Astrocyte (in vitro differentiated cells and primary cell): ENCODE measurements at places on chromosomes 2 and 18.
A peak's percentile ranks its signal among the peaks of the same experiment; 100 is the strongest.

DNA sequence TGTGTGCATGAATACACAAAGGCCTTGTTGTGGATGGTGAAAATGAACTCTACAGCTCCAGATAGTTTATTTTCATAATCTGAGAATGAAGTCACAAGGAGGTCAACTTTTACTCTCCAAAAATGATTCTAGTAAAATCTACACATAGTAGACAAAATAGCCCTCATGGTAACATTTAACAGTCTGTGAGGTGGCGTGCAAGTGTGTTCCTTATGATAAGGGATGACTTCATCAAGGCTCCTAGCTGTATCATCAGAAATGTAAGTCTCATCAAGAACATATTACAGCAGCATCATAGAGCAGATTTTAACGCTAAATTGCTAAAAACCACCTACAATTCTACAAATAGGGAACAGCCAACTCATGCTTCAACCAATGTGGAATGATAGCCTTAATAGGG is 72.3 kb upstream of the RIOK3 start:
- H3K4me3 ChIP-seq = no peak overlapping the region
- H3K4me1 ChIP-seq = peaks cover 28% of the 10 kb centered on the region
- peak; percentile 85 for DNase-seq
- H3K27me3 ChIP-seq = no peaks in the 10 kb centered on the region
- H3K36me3 ChIP-seq = no peaks in the 10 kb centered on the region
- peak overlapping the region; percentile 89 for H3K27ac ChIP-seq

- no peak for DNase-seq
- H3K27me3 ChIP-seq = peaks cover 6% of the 10 kb centered on the region
- no peaks in the 10 kb centered on the region for H3K36me3 ChIP-seq
- no peak overlapping the region for H3K4me3 ChIP-seq
Observed at GRCh38 chr2:26873286-26873983, 25.5 kb downstream of the DPYSL5 start.

DNA sequence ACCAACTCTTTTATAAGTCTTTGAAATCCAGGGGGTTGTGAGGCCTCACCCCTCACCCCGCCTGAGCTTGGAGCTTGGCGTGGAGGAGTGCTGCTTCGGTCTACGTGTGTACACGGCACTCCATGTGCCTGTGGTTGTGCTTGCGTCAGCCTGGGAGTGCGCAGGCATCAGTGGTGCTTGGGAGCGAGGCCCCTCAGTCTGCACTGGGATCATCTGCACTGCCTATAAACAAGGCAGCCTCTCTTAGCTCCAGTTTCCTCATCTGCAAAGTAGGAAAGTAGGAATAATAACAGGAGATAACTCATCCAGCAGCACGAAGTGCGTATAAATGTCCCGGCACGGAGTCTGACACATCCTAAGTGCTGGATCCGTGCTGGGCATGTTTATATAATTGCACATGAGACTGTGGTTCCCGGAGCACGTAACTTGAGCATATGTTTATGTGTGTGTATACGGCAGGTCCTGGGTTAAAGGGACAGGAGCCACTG is 1.2 kb downstream of the GYPC start:
- peak overlapping the region; percentile 83 for H3K27ac ChIP-seq
- H3K4me3 ChIP-seq = peak overlapping the region; percentile 78
- H3K4me1 ChIP-seq = peaks cover 35% of the 10 kb centered on the region
- H3K36me3 ChIP-seq = no peaks in the 10 kb centered on the region
- DNase-seq = peak; percentile 84

- H3K4me1 ChIP-seq = no peaks in the 10 kb centered on the region
- no peak for DNase-seq
- H3K36me3 ChIP-seq = no peaks in the 10 kb centered on the region
- no peak overlapping the region for H3K4me3 ChIP-seq
- H3K27me3 ChIP-seq = no peaks in the 10 kb centered on the region
- H3K27ac ChIP-seq = no peak overlapping the region
Observed at GRCh38 chr18:51498085-51498855, 300.8 kb upstream of the MEX3C start.

DNA sequence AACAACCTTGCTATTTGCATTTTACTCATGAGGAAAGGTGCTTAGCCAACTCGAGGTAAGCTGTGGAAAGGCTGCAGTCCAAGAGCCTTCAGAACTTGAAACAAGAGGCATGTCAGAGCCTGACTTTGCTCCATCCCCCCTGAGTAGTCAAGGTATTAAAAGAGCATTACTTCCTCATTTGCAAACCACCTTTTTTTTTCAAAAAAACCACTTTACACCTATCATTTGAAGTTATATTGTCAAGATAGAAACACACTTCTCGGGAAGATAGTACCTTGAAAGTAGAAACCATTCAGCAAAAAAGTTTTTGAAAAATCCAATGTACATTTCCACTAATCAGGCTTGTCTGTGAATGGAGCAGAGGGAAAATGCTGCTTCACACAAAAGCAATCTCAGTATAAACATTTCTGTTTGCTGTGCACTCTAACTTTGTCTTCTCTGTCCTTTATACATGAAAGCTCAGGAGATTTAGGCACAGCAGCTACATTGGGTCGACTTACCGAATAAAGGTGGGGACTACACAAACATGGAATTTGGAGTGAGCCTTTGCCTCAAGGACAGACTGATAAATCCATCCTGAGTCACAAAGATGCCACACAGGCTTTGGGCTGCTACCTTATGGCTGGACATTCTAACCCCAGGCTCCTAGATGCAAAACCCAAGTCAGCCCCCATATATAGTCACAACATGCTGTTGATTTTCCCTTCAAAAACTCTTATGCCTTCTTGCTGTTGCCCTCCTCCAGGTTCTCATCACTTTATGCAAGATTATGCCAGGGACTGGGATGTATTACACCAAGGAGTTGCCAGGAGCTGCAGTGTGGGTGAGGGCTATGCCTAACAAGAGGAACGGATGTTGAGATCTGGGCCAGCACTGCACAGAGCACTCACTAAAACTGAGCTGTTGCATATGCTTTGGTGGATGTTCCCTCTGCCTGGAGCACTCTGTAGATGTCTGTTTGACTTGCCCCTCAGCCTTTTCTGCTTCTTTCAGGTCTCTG is 41.4 kb upstream of the EML4 start:
- H3K36me3 ChIP-seq = no peaks in the 10 kb centered on the region
- H3K27ac ChIP-seq = no peak overlapping the region
- H3K4me1 ChIP-seq = peaks cover 18% of the 10 kb centered on the region

DNA sequence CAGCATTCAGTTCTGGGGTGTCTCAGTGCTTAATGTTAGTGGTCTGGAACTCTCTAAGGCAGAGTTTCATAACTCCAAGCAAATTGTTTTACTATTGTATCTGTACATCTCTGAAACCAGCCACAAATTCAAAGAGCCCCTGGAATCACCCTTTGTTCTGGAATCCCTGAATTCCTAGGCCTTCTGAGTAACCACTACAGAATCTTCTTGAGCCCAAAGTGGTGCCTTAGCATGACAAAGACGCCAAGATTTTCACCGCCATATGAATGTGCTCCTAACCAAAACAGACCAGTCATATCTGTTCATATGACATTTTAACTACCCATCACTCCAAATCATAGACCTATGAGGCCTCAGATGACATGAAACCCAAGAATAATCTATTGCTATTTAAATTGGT is 668.1 kb downstream of the EPHA4 start:
- DNase-seq = peak; percentile 43
- no peaks in the 10 kb centered on the region for H3K27me3 ChIP-seq
- H3K36me3 ChIP-seq = no peaks in the 10 kb centered on the region
- no peaks in the 10 kb centered on the region for H3K4me1 ChIP-seq
- no peak overlapping the region for H3K27ac ChIP-seq

- peak overlapping the region; percentile 77 for H3K27ac ChIP-seq
- H3K27me3 ChIP-seq = peaks cover under 1% of the 10 kb centered on the region
- H3K4me1 ChIP-seq = peaks cover 11% of the 10 kb centered on the region
- DNase-seq = peak; percentile 55
- H3K4me3 ChIP-seq = no peak overlapping the region
- H3K36me3 ChIP-seq = no peaks in the 10 kb centered on the region
Observed at GRCh38 chr18:11808001-11808855, 43.0 kb upstream of the CHMP1B start.

- H3K4me3 ChIP-seq = no peak overlapping the region
- H3K36me3 ChIP-seq = no peaks in the 10 kb centered on the region
- H3K4me1 ChIP-seq = no peaks in the 10 kb centered on the region
Observed at GRCh38 chr2:224211791-224212190, 172.7 kb upstream of the SERPINE2 start.

DNA sequence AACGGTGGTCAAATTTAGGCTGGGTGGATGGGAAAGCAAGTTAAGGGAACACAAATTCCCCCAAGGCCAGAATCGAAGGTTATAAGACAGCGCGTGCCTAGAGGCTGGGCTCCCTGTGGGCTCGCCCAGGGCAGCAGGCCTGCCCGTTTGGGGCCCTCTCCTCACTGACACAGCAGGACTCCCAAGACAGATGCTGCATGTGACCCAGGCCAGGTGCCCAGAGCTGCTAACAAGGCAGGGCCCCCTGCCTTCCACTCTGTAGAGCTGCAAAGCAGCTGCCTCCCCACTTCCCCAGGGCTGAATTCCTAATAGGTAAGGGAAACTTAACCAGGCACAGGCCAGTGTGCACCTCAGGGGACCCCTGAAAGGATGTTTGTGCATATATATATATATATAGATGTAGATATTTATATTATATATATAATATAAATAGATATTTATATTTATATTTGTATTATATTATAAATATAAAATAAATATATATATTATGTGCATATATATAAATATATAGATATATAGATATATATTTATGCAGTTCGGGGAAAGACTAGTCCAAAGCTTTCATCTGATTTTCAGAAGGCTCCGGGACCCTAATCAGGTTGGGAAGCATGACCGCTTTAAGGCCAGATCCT is 43.7 kb downstream of the TMEM37 start:
- DNase-seq = no peak
- H3K4me3 ChIP-seq = no peak overlapping the region
- no peak overlapping the region for H3K27ac ChIP-seq
- peaks cover 4% of the 10 kb centered on the region for H3K27me3 ChIP-seq
- H3K4me1 ChIP-seq = peaks cover 3% of the 10 kb centered on the region

GRCh38 chr2:28643327-28643726 is 108.3 kb upstream of the PPP1CB start:
- no peaks in the 10 kb centered on the region for H3K27me3 ChIP-seq
- DNase-seq = no peak
- no peak overlapping the region for H3K4me3 ChIP-seq
- peak overlapping the region; percentile 19 for H3K27ac ChIP-seq
- H3K36me3 ChIP-seq = no peaks in the 10 kb centered on the region

DNA sequence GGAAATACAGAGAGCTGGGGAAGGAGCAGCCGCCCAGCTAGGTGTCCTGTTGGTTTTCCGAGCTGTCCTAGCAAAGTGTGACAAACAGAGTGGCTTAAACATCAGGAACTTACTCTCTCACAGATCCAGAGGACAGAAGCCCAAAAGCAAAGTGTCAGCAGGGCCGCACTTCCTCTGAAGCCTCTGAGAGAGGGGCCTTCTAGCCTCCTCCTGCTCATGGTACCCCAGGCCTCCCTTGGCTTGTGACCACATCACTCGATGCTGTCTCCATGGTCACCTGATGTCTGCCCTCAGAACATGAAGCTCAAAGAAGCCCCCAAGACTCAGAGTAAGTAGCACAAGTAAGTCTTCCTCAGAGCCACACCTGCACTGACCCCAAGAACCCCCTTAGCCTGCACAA is 650.5 kb upstream of the ID2 start:
- DNase-seq = no peak
- H3K4me3 ChIP-seq = no peak overlapping the region
- no peaks in the 10 kb centered on the region for H3K36me3 ChIP-seq
- H3K27ac ChIP-seq = no peak overlapping the region
- H3K4me1 ChIP-seq = no peaks in the 10 kb centered on the region

DNA sequence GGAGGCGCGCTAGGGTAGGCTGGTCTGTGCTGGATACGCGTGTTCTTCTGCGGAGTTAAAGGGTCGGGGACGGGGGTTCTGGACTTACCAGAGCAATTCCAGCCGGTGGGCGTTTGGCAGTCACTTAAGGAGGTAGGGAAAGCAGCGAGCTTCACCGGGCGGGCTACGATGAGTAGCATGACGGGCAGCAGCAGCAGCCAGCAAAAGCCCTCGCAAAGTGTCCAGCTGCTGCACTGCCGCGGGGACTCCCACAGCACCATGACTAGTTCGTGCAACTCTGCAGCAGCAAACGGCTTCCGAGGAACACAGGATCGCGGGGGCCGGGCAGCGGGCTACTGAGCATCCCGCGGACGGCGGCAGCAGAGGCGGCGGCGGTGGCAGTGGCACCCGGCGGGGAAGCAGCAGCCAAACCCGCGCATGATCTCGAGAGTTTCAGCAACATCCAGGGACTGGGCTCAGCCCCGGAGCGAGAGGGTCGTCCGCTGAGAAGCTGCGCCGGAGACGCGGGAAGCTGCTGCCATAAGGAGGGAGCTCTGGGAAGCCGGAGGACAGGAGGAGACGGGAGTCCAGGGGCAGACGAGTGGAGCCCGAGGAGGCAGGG is 368 bp downstream of the TMEFF2 start:
- H3K27me3 ChIP-seq = peaks cover 24% of the 10 kb centered on the region
- no peak overlapping the region for H3K27ac ChIP-seq
- peak overlapping the region; percentile 80 for H3K4me3 ChIP-seq
- DNase-seq = peak; percentile 22
- H3K36me3 ChIP-seq = no peaks in the 10 kb centered on the region

GRCh38 chr2:63692002-63692606 is 103.3 kb downstream of the MDH1 start:
- no peak overlapping the region for H3K27ac ChIP-seq
- peak; percentile 18 for DNase-seq
- H3K36me3 ChIP-seq = no peaks in the 10 kb centered on the region
- H3K4me1 ChIP-seq = no peaks in the 10 kb centered on the region
- no peaks in the 10 kb centered on the region for H3K27me3 ChIP-seq

DNA sequence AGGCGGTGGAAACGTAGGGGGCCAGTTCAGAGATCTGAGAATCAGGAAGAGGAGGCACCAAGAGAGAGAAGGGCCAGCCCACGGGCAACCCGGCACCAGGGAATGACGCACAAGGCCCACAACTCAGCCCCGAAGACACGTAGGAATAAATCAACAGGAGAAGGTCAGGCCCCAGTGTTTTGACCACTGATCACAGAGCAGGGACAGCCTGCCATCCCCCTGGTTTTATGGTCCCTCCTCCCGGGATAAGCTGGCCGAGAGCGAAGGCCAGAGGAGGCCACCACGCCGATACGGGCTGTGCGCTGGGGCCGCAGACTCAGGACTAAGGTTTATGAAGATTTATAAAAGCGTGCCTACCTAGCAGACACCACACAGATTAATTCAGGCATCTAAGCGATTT is 341.4 kb downstream of the ZNF516 start:
- no peaks in the 10 kb centered on the region for H3K36me3 ChIP-seq
- H3K27ac ChIP-seq = no peak overlapping the region
- no peaks in the 10 kb centered on the region for H3K27me3 ChIP-seq
- DNase-seq = no peak
- no peak overlapping the region for H3K4me3 ChIP-seq
- H3K4me1 ChIP-seq = no peaks in the 10 kb centered on the region

- H3K27ac ChIP-seq = no peak overlapping the region
- H3K36me3 ChIP-seq = no peaks in the 10 kb centered on the region
- no peaks in the 10 kb centered on the region for H3K4me1 ChIP-seq
- no peak for DNase-seq
- no peak overlapping the region for H3K4me3 ChIP-seq
- H3K27me3 ChIP-seq = no peaks in the 10 kb centered on the region
Observed at GRCh38 chr2:22817197-22817596, 567.8 kb upstream of the KLHL29 start.

GRCh38 chr18:34729264-34729663 is 19.2 kb downstream of the DTNA start:
- no peak for DNase-seq
- H3K4me1 ChIP-seq = no peaks in the 10 kb centered on the region
- H3K36me3 ChIP-seq = no peaks in the 10 kb centered on the region
